ENCODE measurements at places on chromosomes 2 and 18.

- DNase-seq = no peak
These were observed 89.7 kb upstream of the GCFC2 start for GRCh38 chr2:75800456-75800855.

- DNase-seq = no peak
These were observed 53.3 kb downstream of the PIKFYVE start for GRCh38 chr2:208319391-208319790.

DNA sequence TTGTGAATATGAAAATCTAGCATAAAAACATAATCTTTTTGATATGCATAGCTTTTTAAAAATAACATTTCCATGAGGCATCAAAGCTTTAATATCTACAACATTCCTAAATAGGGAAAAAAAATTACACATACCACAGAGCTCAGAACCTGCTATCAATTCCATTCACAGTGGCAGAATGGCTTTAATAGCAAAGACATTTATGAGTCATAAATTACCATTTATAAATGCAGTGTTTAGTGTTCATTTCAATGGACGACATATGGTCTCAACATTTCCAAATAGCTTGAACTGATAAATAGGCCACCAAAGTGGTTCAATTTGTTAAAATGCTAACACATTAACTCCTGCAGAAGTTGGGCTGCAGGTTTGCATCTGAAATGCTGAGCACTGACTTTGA is 600.6 kb upstream of the SETBP1 start:
- DNase-seq = no peak

DNA sequence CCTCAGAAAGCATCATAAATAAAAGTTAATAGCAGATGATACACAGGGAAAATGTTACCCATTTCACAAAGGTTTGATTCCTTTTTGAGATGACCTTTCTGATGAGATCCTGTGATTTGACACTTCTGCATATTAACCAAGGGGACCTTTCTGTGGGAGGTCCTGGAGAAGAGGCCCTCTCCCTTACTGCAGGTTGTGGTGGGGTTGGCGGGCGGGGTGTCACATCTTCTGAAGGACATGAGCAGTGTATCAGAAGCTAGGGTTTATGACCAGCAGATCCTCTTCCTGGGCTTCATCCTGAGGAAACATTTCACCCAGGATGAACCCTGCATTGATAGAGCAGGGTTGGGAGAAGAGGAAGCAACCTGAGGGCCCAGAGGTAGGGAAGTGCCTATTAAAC is 37.2 kb upstream of the SCLY start:
- DNase-seq = no peak

DNA sequence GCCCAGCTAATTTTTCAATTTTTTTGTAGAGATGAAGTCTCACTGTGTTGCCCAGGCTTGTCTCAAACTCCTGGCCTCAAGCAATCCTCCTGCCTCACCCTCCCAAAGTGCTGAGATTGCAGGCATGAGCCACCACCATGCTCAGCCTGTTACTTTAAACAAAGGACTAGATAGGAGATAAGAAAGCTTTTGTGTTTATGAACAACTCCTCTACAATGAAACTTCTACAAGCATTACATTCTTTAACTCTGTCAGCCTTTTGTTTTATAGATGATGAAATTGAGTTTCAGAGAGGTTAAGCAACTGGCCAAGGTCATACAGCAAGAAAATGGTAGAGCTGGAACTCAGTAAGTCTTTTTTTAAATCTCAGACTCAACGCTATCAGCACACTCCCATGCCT is 22.7 kb downstream of the ALPK2 start:
- no peak for DNase-seq

- no peak for DNase-seq
These were observed 266.6 kb upstream of the ID2 start for GRCh38 chr2:8414946-8415879.

DNA sequence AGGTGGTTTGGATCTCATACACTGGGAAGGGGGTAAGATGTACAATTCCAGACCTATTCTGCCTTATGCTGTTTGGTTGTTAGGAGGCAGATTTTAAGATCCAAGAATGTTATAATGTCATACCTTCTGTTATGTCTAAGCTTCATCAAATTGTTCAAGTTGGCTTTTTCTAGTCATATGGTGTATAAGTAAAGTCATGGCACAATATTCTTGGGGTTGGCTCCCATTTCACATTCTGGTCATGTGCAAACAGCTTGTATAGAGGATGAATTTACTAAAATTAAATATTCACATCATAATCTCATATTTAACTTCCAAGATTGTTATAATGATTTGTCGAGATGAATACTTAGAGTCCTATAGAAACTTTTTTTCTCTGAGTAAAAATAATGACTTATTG is 424.9 kb upstream of the HNMT start:
- DNase-seq = no peak

DNA sequence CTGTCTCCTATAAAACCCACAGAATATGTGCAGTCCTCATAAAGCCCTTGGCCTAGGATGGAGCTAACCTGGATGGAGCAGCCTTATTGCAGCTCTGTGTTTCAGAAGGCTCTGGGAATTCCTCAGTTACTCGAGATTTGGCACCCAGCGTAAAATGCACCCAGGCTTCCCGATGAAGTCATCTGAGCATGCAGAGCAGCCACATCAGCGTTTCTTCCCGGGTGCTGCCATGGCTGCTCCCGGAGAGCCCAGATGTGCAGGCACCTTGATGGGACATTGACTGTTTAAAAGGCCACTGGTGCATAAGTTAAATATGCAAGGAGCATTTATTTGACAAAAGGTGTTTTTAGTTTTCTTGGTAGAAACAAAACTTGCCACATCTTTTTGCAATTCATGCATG is 115.2 kb downstream of the MBP start:
- no peak for DNase-seq

DNA sequence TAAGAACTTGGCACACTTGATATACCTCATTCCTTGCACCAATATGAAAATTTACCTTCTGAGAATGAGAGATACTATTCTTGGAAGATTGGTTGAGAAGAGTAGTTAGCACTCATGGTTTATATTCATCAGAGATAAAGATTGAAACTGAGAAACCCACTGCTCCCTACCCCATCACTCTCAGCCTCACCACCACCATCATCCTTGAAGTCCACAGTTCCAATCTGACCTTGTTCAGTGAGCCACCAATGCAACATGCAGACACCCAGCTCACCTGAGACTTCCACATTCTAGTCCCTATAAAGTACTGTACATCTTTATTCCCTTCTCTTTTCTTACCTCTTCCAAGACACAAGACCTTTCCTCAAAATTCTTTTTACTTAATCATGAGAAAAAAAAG is 869.0 kb downstream of the TRIB2 start:
- no peak for DNase-seq

All from CD4-positive, alpha-beta T cell treated with Interleukin-15 for 1 hour (primary cell).